ENCODE measurements at places on chromosomes 6 and 20. TPM values are rescaled to one million over a fixed set of nuclear protein-coding genes. Genes with fewer than 3 reads are reported as not detected.

OOEP gene
- total RNA-seq: 0.41 TPM

PRDM13 gene
- total RNA-seq: not detected

WRNIP1 gene
- total RNA-seq: 41.1 TPM

SRMS gene
- total RNA-seq: 0.27 TPM

FAXC gene
- 25.8 TPM for total RNA-seq

ZNF391 gene
- total RNA-seq: 1.6 TPM

HNF4A gene
- 125 TPM for total RNA-seq

ID1 gene
- total RNA-seq: 414 TPM

CFB gene
- total RNA-seq: 178 TPM

CDYL gene
- total RNA-seq: 74.9 TPM

UNC5CL gene
- total RNA-seq: 7.4 TPM

BMP6 gene
- 1.9 TPM for total RNA-seq

SIRPD gene
- not detected for total RNA-seq

All from mucosa of descending colon (tissue), 3 donors.